Tibial nerve (tissue), 4 donors: ENCODE measurements at places on chromosomes 1 and 21.

GRCh38 chr1:11070876-11071275 is 11.1 kb upstream of the SRM start:
- no peak for DNase-seq

DNA sequence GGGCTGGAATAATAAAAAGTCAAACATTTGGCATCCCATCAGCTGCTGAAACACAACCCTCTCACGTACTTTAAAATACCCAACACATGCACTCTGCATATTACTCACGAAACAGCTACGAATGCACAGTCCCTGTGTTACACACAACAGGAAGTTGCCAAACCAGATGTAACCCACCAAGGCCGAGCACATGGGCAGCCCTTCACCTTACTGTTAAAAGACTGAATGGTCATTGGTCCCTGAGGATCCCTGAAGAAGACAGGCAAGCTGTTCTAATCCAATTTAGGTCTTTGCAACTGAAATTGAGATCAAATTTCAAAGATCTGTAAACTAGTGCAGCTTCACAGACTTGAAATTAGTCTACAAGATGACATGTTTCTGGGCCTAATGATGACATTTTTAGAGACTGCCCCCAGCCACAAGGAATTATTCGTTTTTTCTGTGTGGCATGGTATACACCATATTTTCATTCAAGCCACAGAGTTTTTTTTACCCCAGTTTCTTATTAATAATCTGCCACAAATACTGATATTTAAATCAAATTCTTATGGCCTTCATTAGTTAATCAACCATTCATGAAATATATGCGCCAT is 25.6 kb upstream of the IER5 start:
- no peak for DNase-seq

DNA sequence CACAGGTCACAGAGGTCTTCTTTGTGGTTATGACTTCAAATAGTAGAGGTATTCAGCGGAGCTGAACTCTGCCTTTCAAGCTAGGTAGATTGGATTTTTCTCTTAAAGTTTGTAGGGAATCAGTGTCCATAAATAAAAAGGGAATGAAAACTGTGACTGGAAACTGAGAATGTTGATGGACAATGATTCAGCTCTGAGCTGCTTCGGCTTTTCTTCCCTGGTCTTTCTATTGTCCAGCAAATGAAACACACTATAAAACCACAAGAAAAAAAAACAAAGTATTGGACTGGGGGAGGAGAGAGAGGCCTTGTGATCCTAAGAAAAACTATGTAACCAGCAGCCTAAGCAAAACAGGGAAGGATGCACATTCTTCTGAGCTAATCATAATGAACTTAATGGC is 11.1 kb downstream of the TNNI3K start:
- no peak for DNase-seq

- peak; percentile 73 for DNase-seq
Measured at GRCh38 chr1:203026031-203026665, at the start of gene PPFIA4. TSS of gene PPFIA4 (plus strand) at chr1:203026491. CDS start at chr1:203039009, 12,518 bp downstream.

DNA sequence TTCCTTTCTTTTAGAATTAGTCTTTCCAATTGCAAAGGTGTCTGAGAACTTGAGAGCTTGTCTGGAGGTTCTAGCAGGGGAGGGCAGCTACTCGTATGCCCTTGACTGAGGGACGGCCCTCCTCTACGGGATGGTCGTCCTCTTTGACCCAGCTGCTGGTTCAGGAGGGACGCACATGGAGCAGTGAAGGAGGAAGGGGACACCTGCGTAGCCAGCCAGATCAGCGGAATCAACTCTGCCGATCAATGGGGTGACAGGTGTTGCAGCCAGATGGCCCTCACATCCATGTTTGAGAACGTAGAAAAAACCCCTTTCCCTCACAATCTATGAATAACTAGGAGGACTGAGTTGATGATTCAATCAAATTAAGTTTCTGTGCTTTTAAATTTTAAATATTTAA is 15.7 kb upstream of the A3GALT2 start:
- no peak for DNase-seq
